ENCODE measurements at places on chromosomes 2 and 18.

- DNase-seq, result no peak
Measured at GRCh38 chr2:181312515-181312927, 144.7 kb upstream of the ITGA4 start.

DNA sequence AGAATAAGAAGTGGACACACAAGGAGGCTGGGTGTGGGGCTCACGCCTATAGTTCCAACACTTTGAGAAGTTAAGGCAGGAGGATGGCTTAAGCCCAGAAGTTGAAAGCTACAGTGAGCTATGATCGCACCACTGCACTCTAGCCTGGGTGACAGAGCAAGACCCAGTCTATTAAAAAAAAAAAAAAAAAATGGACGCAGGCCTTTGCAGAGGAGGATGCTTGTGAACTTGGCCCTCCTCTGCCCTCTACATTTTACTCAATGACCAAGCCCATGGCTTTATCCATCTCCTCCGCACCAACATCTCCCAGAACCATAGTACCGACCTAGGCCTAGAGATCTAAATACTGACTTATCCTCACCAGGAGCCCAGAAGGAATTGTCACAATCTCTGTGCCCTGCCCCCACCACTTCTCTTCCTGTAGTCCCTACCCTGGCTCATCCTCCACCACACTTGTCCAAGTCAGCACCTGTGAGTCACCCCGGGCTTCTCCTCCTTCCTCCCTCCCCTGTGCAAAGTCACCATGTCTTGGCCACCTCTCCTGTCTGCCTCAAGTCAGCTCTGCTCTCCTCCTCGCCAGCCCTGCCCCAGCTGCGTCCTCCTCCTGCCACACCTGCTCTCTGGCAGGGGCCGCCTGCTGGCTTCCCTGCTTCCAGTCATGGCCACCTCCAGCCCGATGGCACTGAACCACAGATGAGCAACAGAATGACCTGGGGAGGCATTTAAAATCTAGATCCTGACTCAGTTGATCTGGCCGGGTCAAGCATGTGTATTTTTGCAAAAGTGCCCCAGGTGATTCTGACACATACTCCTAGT is 35.8 kb upstream of the ASPRV1 start:
- no peak for DNase-seq

DNA sequence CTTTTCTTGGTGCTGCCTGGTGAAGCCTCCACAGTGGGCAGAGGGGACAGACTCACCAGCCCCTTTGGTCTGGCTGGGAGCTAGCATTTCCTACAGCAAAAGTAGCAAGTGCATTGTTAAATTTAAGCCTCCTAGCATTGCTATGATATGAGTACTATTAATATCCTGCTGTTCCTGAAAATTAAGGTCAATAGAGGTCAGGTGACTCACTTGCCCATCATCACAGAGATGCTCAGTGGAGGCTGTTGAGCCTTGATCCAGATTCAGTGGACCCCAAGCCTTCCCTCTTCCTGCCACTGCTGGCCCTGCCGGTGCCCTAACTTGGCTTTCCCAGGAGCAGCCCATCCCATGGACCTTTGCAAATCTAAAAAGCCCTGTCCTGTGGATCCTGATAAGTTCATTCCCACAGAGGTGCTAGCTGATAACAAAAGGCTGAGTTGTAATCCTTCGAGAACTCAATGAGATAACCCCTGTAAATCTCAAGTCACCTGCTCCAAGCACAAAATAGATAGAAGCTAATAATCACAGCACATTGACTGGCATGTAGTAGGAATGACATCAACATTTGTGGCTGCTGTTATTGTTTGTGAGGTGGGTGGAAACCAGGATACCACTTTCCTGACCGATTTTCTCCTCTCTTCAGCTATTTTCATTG is 84.4 kb downstream of the THNSL2 start:
- DNase-seq, result no peak

DNA sequence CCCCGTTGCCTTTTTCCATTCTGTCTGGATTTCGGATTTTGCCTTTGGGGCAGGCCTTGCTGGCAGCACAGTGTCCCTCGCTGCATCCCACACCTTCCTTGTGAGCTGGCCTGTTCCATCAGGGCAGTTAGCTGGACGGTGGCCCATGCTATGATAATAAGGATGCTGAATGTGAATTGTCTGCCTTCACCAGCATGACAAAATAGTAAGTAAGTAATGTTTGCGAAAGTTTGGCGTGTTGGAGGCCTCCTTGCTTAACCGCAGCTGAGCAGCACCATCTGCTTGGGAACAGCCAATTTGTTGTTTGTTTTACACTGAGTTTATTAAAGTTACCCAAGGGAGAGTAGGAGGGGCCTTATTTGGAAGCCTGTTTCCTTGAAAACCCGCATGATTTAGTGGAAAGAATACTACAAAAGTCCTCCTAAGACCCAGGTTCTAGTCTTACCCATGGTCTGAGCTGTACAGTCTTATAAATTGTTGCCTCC is 469.7 kb upstream of the FANCL start:
- no peak for DNase-seq

- no peak for DNase-seq
Measured at GRCh38 chr2:223594831-223595230, 7.3 kb downstream of the SCG2 start.

DNA sequence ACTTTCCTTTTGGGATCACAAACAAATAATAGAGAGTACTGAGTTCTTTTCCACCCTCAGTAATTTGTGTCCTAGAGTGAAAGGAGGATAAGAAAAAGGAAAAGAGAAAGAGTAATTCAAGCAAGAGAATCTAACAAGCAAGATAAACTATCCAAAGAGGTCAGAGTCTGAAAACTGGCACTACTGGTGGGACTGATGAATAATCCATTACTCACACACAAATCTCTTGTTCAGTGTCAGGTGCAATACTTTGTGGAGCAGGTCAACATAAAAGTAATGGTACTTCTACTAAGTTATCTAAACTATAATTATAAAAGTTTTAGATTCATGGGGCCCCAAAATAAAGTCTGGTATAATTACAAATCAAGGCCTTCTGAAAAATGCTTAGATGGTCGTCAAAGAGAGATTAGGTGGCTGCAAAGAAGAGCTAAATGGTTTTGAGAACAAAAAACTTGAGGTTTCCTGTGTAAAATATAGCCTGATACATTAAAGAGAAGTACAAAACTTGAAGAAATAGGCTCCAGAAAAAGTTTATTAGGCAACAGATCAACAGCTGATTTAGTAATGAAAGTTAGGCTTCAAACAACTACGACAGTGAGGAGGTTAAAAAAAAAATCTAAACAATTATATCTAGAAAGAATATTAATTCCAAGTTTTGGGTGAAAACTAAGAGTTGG is 109.4 kb downstream of the BAZ2B start:
- DNase-seq, result no peak

- DNase-seq, result no peak
Measured at GRCh38 chr2:54642677-54643430, 80.6 kb upstream of the EML6 start.

GRCh38 chr18:48947560-48947959 is 3.2 kb downstream of the SMAD7 start:
- DNase-seq, result peak; percentile 44

DNA sequence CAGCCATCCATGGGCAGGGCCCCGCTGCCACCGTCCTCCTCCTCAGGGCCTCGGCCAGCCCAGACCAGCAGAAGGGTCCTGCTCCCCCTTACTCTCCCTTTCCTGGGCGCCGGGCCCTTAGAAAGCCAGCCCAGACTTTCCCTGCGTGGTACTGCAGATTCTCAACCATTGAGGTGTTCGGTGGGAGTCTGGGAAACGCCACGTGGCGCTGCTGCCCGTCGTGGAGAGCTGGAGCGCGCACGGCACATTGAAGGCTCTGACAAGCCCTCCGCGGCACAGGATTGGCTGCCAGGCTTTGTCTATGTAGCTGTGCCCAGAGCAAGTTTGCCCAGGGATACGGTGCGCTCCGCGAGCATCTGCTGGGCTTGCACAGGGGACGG is 10.4 kb upstream of the KLHL30 start:
- no peak for DNase-seq

GRCh38 chr18:37225279-37225678 is 340.3 kb downstream of the CELF4 start:
- DNase-seq, result no peak

DNA sequence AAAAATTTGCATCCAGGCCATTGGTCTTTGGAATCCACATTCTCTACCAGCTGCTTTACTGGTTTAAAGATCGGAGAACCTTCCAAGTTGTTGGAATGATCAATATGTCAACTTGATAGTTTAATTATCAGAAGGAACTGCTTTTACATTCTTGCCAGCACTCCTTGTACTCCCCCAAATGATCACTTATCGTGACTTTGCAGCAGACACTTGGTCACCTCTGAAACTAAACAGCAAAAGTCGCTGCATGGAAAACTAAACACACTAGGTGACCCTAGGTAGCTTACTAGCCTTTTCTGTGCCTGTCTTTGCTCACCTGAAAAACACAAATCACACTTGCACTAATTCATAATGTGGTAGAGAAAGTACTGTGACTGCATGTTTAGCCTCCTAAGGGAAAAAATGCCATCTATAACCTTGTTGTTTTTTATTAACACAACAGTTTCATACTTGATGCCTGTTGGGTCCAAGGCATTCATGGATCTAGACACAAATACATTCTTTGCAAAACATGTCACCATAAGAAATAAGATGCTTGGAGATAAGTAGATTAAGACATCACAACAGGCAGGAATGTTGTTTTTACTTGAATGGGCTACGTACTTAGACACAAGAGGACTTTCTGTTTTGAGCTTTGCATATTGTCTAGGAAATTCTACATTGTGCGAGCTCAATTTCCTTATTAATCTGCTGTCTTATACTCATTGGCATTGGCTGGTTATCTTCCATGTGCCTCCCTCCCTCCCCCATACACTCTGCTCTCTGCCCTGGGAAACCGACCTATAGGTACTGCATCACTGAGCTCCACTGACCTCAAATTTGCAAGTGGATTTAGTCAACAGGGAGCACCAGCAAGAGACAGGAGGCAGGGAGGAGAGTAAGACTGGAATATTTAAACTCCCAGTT is 219.1 kb upstream of the STK17B start:
- DNase-seq, result no peak

DNA sequence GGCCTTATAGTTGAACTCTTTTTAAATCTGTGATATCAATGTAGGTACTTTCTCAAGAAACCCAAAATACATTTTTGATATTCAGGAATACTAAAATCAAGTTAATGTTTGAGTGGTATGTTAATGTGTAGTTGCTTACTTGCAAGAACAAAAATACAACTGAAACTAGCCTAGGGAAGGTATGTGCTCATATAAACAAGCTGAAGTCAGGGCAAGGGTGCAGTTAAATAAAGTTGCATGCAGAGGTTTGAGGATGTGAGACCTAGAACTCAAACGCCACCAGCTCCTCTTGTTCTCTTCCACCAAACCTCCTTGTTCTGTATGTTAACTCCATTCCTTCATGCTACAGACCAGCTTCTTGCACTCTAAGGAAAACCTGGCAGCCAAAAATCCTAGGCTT is 388.3 kb upstream of the SMIM21 start:
- DNase-seq, result no peak

GRCh38 chr2:30744823-30745222 is 62.4 kb downstream of the CAPN13 start:
- DNase-seq, result no peak

GRCh38 chr2:241950413-241951315 is 81.1 kb downstream of the RTP5 start:
- peak; percentile 31 for DNase-seq

GRCh38 chr18:65762556-65762955 is 11.7 kb downstream of the CDH7 start:
- no peak for DNase-seq

DNA sequence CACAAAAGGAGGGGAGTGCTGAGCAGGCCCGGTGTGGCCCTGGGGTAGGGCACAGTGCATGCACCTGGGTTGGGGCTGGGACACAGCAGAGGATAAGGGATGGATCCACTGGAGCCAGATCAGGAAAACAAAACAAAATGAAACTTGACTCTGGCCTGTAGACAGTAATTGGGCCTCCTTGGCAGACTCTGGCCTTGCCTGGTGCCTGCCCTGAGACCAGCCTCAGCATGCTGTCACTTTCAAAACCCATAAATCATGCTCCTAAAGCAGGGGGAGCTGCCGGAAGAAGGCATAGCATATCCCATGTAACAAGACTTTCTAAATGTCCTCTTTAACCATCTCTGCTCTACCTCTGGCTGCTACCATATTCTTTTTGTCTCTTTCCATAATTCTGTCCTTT is 61.1 kb upstream of the IGFBP5 start:
- no peak for DNase-seq

- DNase-seq, result no peak
Measured at GRCh38 chr2:111032721-111033429, 87.8 kb upstream of the BCL2L11 start.

DNA sequence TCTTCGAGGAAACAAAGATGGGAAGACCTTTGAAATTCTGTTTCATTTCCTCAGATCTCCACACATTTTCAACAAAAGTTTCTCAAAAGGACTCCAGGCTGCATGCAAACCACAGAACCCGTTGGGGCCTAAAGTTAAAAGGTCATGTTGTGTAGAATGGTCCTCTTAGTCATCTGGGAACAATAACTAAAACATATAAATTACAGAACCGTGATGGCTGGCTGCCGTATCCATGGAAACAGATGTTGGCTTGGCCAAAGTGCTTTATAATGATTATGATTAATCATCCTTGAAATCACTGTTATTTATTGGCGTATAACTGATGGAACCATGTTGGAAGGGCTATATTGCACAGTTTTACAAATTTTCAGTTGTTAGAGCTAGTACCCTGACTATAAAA is 182.8 kb upstream of the CRIM1 start:
- DNase-seq, result no peak

- no peak for DNase-seq
Measured at GRCh38 chr2:144084114-144084661, 435.7 kb downstream of the ZEB2 start.

DNA sequence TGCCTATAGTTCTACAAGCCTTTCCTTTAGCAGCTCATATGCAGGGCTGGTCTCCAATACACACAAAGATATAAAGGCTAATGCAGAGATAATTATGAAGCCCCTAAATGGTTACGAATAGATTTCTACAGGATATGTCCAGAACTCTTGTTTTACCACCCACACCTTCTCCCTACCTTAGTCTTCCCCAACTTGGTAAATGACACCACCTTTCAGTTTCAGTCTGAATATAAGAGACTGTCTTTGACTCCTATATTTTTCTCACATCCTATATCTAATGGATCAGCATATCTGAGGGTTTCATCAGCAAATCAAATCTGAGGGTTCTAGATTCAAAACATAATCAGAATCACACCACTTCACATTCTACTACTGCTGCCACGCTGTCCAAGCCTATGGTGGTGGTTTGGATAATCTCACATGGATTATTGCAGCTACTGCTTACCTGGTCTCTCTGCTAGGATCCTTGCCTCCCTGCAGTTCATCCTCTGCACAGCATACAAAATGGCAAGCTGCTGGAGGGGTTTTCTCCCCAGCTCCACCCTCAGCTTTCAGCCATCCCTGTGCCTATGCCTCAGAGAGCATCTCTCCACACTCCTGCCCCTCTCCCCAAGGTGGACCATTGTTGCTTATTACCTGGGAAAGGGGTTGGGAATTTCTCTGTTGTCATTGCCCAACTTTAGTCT is 178.0 kb upstream of the SPOPL start:
- DNase-seq, result no peak

All from NCI-H1092 treated with DMSO at 0.1 percent for 48 hours (cell line).